Pancreas (tissue), 10 donors: ENCODE measurements at places on chromosomes 13 and 19. TPM values are rescaled to one million over a fixed set of nuclear protein-coding genes. Genes with fewer than 3 reads are reported as not detected.

DNA sequence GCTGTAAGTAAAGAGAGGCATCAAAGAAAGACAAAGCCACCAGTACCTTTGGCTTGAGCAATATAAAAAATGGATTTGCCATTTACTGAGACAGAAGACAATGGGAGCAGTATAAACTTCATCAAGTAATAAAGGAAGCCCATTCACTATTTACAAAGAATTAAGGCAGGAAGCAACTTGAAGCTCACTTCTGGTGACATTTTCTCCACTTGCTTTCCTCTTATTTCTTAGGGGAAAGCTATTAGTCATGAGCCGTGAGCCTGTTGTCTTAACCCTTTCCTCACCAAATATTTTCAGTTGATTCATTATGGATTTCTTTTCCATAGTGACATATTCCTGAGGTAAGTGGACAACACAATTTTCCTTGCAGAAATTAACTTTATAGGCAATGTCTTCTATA lies 156.8 kb downstream of the DNAJC3 start:
- H3K27me3 ChIP-seq = no peaks in the 10 kb centered on the region
- no peaks in the 10 kb centered on the region for H3K36me3 ChIP-seq
- no peak overlapping the region for H3K4me3 ChIP-seq
- no peak for DNase-seq

GRCh38 chr13:25237083-25237482 lies 50.2 kb downstream of the MTMR6 start:
- H3K27me3 ChIP-seq = no peaks in the 10 kb centered on the region
- no peaks in the 10 kb centered on the region for H3K4me1 ChIP-seq
- H3K36me3 ChIP-seq = no peaks in the 10 kb centered on the region
- DNase-seq = no peak
- no peak overlapping the region for H3K27ac ChIP-seq
- no peak overlapping the region for H3K4me3 ChIP-seq

DNA sequence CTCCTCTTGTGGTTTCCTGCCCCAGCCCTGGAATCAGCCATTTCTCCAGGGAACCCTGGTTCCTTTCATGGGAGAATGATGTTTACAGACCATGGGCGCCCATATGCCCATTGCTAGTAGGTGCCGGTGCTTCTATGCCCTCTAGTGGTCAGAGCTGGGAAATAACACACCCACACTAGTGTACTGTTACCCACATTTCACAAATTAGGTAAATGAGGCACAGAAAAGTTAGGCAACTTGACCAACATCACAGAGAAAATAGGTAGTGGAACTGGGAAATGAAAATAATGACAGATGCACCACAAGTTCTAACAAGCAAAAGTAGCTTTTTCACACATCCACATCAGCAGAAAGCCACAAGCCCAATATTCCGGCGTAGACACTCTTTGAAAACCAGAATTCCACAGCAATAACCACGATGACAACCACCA lies 1.3 kb upstream of the CEACAM3 start:
- no peak for DNase-seq
- no peaks in the 10 kb centered on the region for H3K36me3 ChIP-seq
- H3K4me3 ChIP-seq = no peak overlapping the region
- H3K27me3 ChIP-seq = no peaks in the 10 kb centered on the region
- H3K4me1 ChIP-seq = no peaks in the 10 kb centered on the region

GRCh38 chr19:12792051-12792852 lies 966 bp downstream of the JUNB start:
- peak overlapping the region; percentile 70 for H3K4me3 ChIP-seq
- no peaks in the 10 kb centered on the region for H3K36me3 ChIP-seq
- H3K27me3 ChIP-seq = no peaks in the 10 kb centered on the region

DNA sequence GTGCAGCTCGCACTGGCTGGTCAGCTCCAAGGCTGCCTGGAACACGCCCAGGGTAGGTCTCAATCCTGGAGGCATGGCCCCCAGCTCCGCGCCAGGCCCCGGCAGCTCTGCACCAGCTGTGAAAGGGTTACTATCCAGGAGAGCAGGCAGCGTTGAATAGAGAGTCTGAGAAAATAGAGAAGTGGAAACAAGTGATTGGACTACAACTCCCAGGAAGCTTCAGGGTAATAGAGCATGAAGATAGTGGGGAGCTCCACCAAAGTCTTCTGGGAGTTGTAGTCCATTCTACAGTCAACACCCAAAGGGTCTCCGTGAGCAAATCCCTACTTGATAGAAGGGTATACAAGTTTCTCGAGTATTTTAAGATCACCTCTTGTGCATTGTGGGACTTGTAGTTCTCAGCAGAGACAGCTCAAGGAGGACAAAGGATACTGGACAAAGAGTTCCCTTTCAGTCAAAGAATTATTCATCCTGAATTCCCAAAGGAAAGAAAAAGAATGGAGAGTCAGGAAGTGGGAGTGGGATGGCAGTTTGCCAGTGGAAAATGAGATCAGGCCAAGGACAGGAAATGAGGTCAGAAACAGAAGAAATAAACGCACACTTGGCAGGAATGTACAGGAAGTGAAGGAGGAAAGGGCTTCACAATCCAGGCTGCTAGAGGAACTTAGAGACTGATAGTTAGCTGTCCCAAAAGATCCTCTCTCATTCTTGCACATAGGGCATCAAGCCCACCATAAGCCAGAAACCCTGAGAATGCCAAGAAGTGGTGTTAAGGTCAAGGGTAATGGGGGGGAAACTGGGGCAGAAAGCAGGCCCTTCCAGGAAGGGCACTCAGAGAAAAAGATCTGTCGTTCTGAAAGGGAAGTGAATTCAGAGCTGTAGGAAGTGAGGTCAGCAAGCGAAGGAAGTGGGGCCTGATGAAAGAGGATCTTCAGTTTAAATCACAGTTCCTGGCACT lies 5.5 kb upstream of the MAMSTR start:
- peak overlapping the region; percentile 43 for H3K27ac ChIP-seq
- H3K4me1 ChIP-seq = no peaks in the 10 kb centered on the region
- no peaks in the 10 kb centered on the region for H3K27me3 ChIP-seq
- no peaks in the 10 kb centered on the region for H3K36me3 ChIP-seq
- no peak overlapping the region for H3K4me3 ChIP-seq
- DNase-seq = no peak

DNA sequence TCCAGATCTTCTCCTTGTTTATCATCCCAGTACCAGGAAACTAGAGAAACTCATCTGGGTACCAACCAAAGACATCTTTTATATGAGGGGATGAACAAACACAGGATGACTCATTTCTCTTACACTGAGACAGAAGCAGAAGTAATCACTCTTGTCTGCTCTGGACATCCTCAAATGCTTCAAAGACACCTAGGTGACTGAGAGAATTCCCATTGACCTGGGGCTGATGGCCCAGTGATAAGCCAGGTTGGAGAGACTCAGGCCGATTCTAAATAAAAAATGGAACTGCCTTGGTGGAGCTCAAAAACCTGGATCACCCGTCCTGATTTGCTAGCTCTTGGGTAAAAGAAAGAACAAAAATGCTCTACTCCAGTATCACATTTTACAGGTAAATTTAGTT lies 182.2 kb downstream of the ZNF486 start:
- no peaks in the 10 kb centered on the region for H3K36me3 ChIP-seq
- no peak for DNase-seq
- no peak overlapping the region for H3K27ac ChIP-seq
- no peaks in the 10 kb centered on the region for H3K27me3 ChIP-seq
- no peaks in the 10 kb centered on the region for H3K4me1 ChIP-seq
- H3K4me3 ChIP-seq = no peak overlapping the region

- H3K27ac ChIP-seq = no peak overlapping the region
- H3K36me3 ChIP-seq = no peaks in the 10 kb centered on the region
- no peaks in the 10 kb centered on the region for H3K27me3 ChIP-seq
- H3K4me3 ChIP-seq = no peak overlapping the region
- no peak for DNase-seq
These were observed 98.7 kb downstream of the ZMYM2 start for GRCh38 chr13:20057214-20057613.

- peaks cover 14% of the 10 kb centered on the region for H3K4me1 ChIP-seq
- H3K27ac ChIP-seq = no peak overlapping the region
- no peaks in the 10 kb centered on the region for H3K27me3 ChIP-seq
- DNase-seq = peak; percentile 54
- no peaks in the 10 kb centered on the region for H3K36me3 ChIP-seq
- H3K4me3 ChIP-seq = no peak overlapping the region
These were observed 2.2 kb downstream of the MZF1 start for GRCh38 chr19:58570770-58571574.

- H3K4me3 ChIP-seq = no peak overlapping the region
- H3K36me3 ChIP-seq = no peaks in the 10 kb centered on the region
- DNase-seq = peak; percentile 85
- H3K27me3 ChIP-seq = no peaks in the 10 kb centered on the region
- no peaks in the 10 kb centered on the region for H3K4me1 ChIP-seq
- no peak overlapping the region for H3K27ac ChIP-seq
These were observed 11.5 kb upstream of the CYP4F3 start for GRCh38 chr19:15629003-15629880.

DNA sequence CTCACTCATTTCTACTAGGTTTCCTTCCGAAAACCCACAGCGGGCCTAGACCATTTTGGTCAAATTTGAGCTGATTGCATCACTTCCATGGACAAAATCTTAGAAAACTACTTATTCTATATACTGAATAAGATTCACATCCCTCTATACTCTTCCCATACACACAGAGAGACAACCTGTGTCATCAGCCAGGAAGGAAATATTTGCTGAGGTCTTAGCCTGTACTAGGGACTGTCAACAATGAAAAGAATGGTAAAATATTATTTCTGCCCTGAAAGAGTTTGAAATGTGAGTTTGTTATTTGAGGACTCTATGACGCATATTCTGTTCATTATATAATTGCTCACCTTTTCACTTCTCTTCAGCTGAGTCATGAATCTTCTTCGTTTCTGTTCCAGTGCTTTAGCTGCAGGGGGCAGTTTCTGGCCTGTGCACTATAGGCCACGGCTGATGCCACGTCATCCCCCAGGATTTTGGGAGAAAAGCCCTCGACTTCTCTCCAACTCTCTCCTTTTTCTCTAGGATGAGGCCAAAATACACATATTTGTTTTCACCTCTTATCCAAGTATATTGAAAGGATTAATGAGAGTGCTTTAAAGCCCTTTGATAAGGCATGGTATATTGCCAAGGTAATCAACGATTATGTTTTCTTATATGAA lies 47.7 kb downstream of the GSX1 start:
- H3K27me3 ChIP-seq = no peaks in the 10 kb centered on the region
- no peaks in the 10 kb centered on the region for H3K4me1 ChIP-seq
- DNase-seq = no peak
- no peak overlapping the region for H3K27ac ChIP-seq

GRCh38 chr13:30866677-30867076 lies 39.4 kb upstream of the MEDAG start:
- no peaks in the 10 kb centered on the region for H3K27me3 ChIP-seq
- H3K4me3 ChIP-seq = no peak overlapping the region
- H3K4me1 ChIP-seq = peaks cover 3% of the 10 kb centered on the region
- DNase-seq = no peak
- no peak overlapping the region for H3K27ac ChIP-seq

GRCh38 chr13:94947965-94948371 lies 235.6 kb upstream of the SOX21 start:
- H3K4me1 ChIP-seq = no peaks in the 10 kb centered on the region
- no peaks in the 10 kb centered on the region for H3K36me3 ChIP-seq
- DNase-seq = no peak
- H3K27me3 ChIP-seq = peaks cover 6% of the 10 kb centered on the region
- no peak overlapping the region for H3K27ac ChIP-seq

GRCh38 chr19:32580353-32580900 lies 563 bp upstream of the PDCD5 start:
- peak overlapping the region; percentile 97 for H3K4me3 ChIP-seq
- peaks cover 4% of the 10 kb centered on the region for H3K4me1 ChIP-seq
- no peak overlapping the region for H3K27ac ChIP-seq
- DNase-seq = peak; percentile 12
- H3K27me3 ChIP-seq = no peaks in the 10 kb centered on the region

- H3K27ac ChIP-seq = no peak overlapping the region
- H3K4me1 ChIP-seq = peaks cover 6% of the 10 kb centered on the region
- H3K36me3 ChIP-seq = peaks cover 14% of the 10 kb centered on the region
- no peak overlapping the region for H3K4me3 ChIP-seq
- peaks cover 4% of the 10 kb centered on the region for H3K27me3 ChIP-seq
These were observed 4.1 kb upstream of the DLL3 start for GRCh38 chr19:39494661-39495060.

- no peak overlapping the region for H3K27ac ChIP-seq
- no peaks in the 10 kb centered on the region for H3K4me1 ChIP-seq
- no peaks in the 10 kb centered on the region for H3K27me3 ChIP-seq
- no peak overlapping the region for H3K4me3 ChIP-seq
These were observed 1147.1 kb upstream of the SPRY2 start for GRCh38 chr13:81488021-81488420.

GRCh38 chr13:43110036-43110435 lies 86.7 kb downstream of the DNAJC15 start:
- H3K27me3 ChIP-seq = no peaks in the 10 kb centered on the region
- no peak for DNase-seq
- H3K4me1 ChIP-seq = no peaks in the 10 kb centered on the region
- no peaks in the 10 kb centered on the region for H3K36me3 ChIP-seq
- H3K4me3 ChIP-seq = no peak overlapping the region
- no peak overlapping the region for H3K27ac ChIP-seq

GRCh38 chr13:73187106-73187505 lies 128.3 kb downstream of the KLF5 start:
- H3K36me3 ChIP-seq = no peaks in the 10 kb centered on the region
- no peaks in the 10 kb centered on the region for H3K27me3 ChIP-seq

- no peaks in the 10 kb centered on the region for H3K27me3 ChIP-seq
- H3K27ac ChIP-seq = no peak overlapping the region
- no peak for DNase-seq
- H3K4me3 ChIP-seq = no peak overlapping the region
- no peaks in the 10 kb centered on the region for H3K4me1 ChIP-seq
These were observed 40.6 kb upstream of the ZNF681 start for GRCh38 chr19:23799321-23799720.

DNA sequence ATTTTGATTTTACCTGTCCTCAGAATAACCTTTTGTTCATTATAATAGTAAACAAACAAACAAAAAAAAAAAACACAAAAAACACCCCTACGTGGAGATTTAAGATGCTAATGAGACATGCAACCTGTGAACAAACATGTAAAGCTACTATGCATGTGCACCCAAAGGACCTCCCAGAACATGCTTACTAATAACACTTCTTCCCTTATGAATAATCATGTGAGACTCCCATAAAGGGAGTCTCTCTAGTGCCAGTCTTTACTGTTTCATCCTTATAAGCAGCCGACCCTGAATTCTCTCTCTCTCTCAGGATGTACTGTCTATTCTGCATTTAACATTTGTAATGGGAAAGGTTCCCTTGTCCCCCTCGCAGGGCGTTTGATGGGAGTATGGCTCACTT lies 1051.1 kb downstream of the PCDH17 start:
- no peak overlapping the region for H3K27ac ChIP-seq
- H3K4me3 ChIP-seq = no peak overlapping the region
- H3K4me1 ChIP-seq = no peaks in the 10 kb centered on the region

GRCh38 chr13:21538753-21539152 lies 65.2 kb downstream of the MICU2 start:
- H3K27me3 ChIP-seq = no peaks in the 10 kb centered on the region
- no peaks in the 10 kb centered on the region for H3K36me3 ChIP-seq
- no peak overlapping the region for H3K27ac ChIP-seq
- DNase-seq = no peak
- H3K4me1 ChIP-seq = peaks cover 17% of the 10 kb centered on the region

- DNase-seq = peak; percentile 74
- peak overlapping the region; percentile 25 for H3K27ac ChIP-seq
- H3K4me1 ChIP-seq = no peaks in the 10 kb centered on the region
- H3K36me3 ChIP-seq = no peaks in the 10 kb centered on the region
- H3K27me3 ChIP-seq = no peaks in the 10 kb centered on the region
These were observed 5.3 kb downstream of the SLC27A1 start for GRCh38 chr19:17475541-17476115.

The TNFSF9 gene
- total RNA-seq = 0.28 TPM

The ASF1B gene
- total RNA-seq = 0.14 TPM

The SLC1A6 gene
- 0.38 TPM for total RNA-seq

The NLRP11 gene
- not detected for total RNA-seq

The ZNF324B gene
- 5.6 TPM for total RNA-seq
